Type B pancreatic cell (in vitro differentiated cells): ENCODE measurements at places on chromosomes 5 and 9. TPM values are rescaled to one million over a fixed set of nuclear protein-coding genes. Genes with fewer than 3 reads are reported as not detected.

DNA sequence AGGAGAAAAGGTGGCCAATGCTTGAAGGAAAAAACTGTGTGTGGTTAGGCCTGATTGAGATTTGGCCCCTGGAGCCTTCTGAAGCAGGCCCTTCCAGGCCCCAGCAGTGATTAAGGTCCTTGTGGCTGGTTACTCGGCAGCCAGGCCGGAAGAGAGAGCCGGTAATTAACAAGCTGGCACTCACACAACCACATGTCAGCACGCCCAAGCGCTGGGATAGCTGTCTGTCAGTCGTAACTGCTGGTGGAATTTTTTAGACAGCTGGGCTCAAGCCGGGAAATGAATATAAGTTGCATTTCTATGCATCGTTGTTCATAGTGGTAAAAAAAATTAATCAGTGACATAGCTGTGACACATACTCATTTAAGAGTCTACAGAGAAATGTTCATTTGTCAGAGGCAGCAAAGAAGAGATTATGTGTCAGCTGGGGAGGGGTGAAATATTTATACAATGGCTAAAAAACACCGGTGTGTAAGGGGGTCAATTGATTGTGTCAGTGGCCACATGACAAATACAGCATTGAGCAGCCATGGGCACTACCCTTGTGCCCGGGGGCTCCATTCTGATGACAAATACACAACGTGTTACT, 13.7 kb upstream of the ARAP3 start:
- peaks cover 9% of the 10 kb centered on the region for H3K4me1 ChIP-seq
- DNase-seq: no peak
- H3K4me3 ChIP-seq: no peak overlapping the region
- no peaks in the 10 kb centered on the region for H3K36me3 ChIP-seq
- H3K27ac ChIP-seq: peak overlapping the region; percentile 68
- peaks cover 84% of the 10 kb centered on the region for H3K27me3 ChIP-seq

IL13 gene
- total RNA-seq: not detected in 2 replicates

DNA sequence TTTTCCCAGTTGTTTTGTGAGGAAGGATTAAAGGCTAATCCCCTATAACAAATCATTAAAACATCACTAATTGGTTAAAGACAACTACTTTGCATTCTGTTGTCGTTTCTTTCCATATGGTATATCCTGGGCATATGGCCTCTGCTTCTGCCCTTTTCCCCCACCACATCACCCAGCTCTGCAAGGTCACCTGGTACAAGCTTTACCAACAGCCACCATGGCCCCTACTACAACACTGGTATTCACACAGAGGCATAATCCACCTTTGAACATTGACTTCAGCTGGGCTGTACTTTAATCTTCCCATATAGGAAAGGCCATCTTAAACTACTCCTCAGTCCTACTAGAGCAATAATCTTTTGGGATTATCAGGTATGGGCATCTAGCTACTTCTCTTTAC, 866.1 kb downstream of the TLE4 start:
- no peaks in the 10 kb centered on the region for H3K36me3 ChIP-seq
- no peaks in the 10 kb centered on the region for H3K4me1 ChIP-seq
- DNase-seq: no peak
- H3K4me3 ChIP-seq: no peak overlapping the region
- H3K27me3 ChIP-seq: peaks cover 21% of the 10 kb centered on the region

GRCh38 chr9:109705515-109705914, 74.5 kb upstream of the PALM2AKAP2 start:
- DNase-seq: no peak
- H3K27me3 ChIP-seq: peaks cover 12% of the 10 kb centered on the region
- no peaks in the 10 kb centered on the region for H3K36me3 ChIP-seq

KCNIP1 gene
- 1.2 and 5.3 TPM in 2 replicates for total RNA-seq

FREM1 gene
- total RNA-seq: 8.6 and 50.8 TPM in 2 replicates

- H3K36me3 ChIP-seq: no peaks in the 10 kb centered on the region
- H3K27ac ChIP-seq: no peak overlapping the region
- H3K27me3 ChIP-seq: peaks cover 35% of the 10 kb centered on the region
- H3K4me3 ChIP-seq: no peak overlapping the region
- H3K4me1 ChIP-seq: no peaks in the 10 kb centered on the region
Measured at GRCh38 chr9:114759512-114760341, 46.1 kb downstream of the TNFSF15 start.

GRCh38 chr5:150209099-150209635, 19.3 kb downstream of the SLC6A7 start:
- no peak for DNase-seq
- no peaks in the 10 kb centered on the region for H3K27me3 ChIP-seq
- H3K27ac ChIP-seq: no peak overlapping the region
- no peaks in the 10 kb centered on the region for H3K36me3 ChIP-seq

SHISAL2B gene
- 0.63 TPM in 1 of 2 replicates, not detected in the other for total RNA-seq

WNK2 gene
- total RNA-seq: 47.2 and 75.5 TPM in 2 replicates

DNA sequence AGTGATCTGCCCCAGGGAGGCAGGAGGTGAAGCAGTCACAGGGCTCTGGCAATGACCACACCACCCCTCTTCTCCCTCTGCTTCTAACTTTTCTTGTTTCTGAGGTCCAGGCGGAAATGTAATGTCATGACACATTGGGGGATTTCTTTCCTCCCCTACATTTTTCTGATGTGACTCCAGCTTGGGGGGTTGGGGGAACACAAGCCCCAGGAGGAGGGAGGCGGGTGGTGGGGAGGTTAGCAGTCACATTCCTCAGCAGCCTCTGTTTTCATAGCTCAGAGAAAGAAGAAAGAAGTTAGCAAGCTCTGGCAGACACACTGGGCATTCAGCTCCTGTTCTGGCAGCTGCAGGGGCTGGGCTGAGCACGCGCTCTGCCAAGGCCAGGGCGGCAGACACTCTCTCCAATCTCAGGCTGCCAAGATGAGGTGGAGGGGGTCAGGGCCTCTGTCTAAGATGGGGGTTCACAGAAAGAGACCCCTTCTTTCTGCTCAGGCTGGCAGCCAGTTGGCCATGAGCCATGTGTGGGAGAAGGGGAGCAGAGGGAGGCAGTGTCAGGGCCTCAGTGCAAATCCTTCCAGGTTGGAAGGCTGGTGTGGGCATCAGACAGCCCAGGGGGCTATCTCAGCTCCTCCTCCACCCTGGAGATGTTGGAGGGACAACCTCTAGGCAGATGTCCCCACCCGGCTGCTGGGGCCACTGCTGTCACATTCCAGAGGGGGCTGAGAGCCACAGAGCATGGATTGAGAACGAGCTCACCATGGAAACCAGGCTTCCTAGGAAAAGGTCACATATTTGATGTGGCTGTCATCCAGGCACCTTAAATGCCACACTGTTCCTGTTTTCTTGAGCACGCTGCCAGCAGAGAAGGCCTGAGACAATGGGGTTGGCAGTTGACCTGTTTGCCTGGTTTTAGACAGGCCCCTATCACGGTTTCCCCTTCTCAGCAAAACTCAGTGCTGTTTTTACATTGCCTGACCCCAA, 20.1 kb upstream of the PFDN1 start:
- H3K27ac ChIP-seq: no peak overlapping the region
- H3K36me3 ChIP-seq: no peaks in the 10 kb centered on the region
- no peak overlapping the region for H3K4me3 ChIP-seq
- no peak for DNase-seq
- no peaks in the 10 kb centered on the region for H3K27me3 ChIP-seq

DNA sequence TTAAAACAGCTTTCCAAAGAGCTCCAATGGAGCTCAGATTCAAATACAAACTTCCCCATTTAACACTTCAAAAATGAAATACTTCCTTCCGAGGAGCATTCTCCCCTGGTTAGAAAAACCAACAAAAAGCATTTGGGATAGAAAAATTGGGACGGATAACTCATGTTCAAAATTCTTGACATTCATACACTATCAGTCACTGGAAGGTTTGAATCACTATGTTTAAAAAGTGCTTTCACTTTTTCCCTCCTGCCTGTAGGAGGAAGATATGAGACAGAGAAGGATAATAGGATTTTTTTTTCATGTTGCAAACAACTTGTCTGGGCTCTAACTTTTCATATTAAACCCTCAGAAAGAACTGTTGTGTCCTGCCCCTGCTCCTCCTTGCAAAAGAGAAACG, 412.0 kb downstream of the ACTL7B start:
- DNase-seq: no peak
- H3K36me3 ChIP-seq: no peaks in the 10 kb centered on the region
- no peaks in the 10 kb centered on the region for H3K27me3 ChIP-seq
- H3K4me3 ChIP-seq: peak overlapping the region; percentile 66

DNA sequence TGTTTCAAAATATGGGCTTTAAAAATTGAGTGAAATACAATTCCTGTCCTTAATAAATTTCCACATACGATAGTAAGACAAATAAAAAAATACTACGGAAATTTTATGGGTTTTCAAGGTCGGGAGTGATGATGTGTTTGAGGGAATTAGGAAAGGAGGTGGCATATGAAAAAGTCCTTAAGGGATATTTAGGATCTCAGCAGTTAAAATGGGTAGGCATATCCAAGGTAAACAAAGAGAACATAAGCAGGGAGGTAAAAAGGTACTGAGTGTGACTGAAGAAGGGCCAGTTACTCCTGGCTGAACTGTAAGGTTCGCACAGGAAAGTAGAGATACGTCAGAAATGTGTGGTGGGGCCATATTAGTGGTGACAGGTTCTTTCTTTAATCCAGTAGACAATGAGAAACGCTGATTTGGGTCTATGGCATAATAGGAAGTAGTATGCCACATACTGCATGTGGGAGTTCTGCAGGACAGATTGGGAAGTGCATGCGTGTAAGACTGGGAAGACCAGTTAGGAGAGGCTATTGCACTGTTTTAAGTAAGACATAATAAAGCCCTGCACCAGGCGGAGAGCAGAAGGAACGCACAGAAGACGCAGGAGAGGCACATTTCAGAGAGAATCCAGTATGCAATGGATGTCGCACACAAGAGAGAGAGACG, 937 bp upstream of the HMGCR start:
- no peak overlapping the region for H3K27ac ChIP-seq
- peaks cover 7% of the 10 kb centered on the region for H3K36me3 ChIP-seq
- DNase-seq: no peak

DNA sequence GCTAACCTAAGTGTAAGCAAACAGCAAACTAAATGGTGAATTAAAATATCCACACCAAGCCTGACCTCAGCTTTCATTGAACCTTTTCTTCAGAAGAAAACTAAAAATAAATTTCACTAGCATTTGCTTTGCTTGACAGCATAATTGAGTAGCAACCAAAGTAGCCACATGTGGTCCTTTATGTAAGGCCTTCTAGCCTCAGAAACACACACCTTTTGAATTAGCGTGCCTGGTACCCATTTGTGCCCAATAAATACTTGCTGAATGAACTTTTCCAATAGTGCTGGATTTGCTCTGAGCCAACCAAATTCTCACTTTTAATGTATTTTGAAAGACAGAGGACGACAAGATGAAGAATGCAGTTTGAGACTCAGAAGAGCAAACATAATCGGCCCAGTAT, 2.1 kb upstream of the NIPBL start:
- DNase-seq: no peak
- peak overlapping the region; percentile 95 for H3K27ac ChIP-seq
- peaks cover 8% of the 10 kb centered on the region for H3K36me3 ChIP-seq

COL5A1 gene
- 16.1 and 112 TPM in 2 replicates for total RNA-seq

- no peak for DNase-seq
- no peaks in the 10 kb centered on the region for H3K27me3 ChIP-seq
- no peaks in the 10 kb centered on the region for H3K36me3 ChIP-seq
- no peak overlapping the region for H3K27ac ChIP-seq
- no peak overlapping the region for H3K4me3 ChIP-seq
Measured at GRCh38 chr9:95268681-95269080, 48.8 kb downstream of the FANCC start.

ZFP37 gene
- total RNA-seq: 3.6 and 7.4 TPM in 2 replicates

SPATA31C1 gene
- 0.07 TPM in 1 of 2 replicates, not detected in the other for total RNA-seq

HBEGF gene
- total RNA-seq: 4.7 and 4.9 TPM in 2 replicates

DNA sequence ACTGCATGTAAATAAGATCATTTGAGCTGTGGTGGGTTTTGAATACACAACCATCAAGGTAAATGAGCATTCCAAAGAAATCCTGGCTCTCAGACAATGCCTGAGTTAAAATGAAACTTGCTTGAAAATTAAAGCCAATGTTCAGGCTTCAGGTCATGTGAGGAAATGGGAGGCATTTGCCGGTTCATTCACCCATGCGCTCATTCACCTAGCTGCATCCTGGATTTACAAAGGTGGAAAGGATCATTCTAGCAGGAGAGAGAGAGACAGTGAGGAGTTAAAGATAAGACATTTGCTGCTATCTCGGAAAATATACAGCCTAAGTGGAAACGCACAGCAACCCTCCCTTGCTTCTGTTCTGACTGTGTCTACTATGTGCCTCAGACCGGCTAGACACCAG, 143.8 kb upstream of the KLF4 start:
- no peak overlapping the region for H3K4me3 ChIP-seq
- H3K27me3 ChIP-seq: peaks cover 9% of the 10 kb centered on the region
- no peaks in the 10 kb centered on the region for H3K36me3 ChIP-seq
- no peak for DNase-seq
- H3K4me1 ChIP-seq: peaks cover 43% of the 10 kb centered on the region

- H3K27me3 ChIP-seq: no peaks in the 10 kb centered on the region
- H3K36me3 ChIP-seq: peaks cover 22% of the 10 kb centered on the region
- H3K4me3 ChIP-seq: peak overlapping the region; percentile 97
- DNase-seq: no peak
- peak overlapping the region; percentile 24 for H3K27ac ChIP-seq
Measured at GRCh38 chr5:1801967-1802295, 724 bp downstream of the NDUFS6 start.

DNA sequence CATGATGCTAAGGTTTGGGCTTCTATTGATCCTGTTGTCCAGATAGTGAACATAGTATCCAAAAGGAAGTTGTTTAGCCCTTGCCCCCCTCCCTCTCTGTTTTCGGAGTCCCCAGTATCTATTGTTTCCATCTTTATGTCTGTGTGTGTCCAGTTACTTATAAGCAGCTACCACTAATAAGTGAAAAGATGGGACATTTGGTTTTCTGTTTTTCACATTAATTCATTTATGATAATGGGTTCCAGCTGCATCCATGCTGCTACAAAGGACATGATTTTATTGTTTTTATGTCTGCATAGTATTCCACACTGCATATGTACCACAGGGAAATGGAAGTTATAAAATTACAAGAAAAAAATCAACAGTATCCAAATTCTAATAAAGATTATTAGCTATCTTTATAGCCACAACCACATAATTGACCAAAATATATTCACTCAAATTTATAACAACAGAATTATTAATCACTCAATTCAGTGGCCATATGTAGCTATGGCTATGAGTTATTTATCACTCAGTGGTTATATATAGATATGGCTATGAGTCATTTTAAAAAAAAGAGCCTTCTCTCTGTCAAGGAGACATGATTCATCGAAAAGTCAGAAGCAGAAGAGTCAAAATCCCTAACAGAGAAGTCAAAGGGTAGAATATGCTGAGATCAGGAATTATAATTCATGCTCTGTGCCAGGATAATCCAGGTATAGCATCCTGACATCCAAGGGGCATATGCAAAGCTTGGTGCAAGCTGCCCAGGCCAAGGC, 367.5 kb downstream of the DEPDC1B start:
- H3K36me3 ChIP-seq: no peaks in the 10 kb centered on the region
- no peak overlapping the region for H3K4me3 ChIP-seq
- DNase-seq: no peak

DNA sequence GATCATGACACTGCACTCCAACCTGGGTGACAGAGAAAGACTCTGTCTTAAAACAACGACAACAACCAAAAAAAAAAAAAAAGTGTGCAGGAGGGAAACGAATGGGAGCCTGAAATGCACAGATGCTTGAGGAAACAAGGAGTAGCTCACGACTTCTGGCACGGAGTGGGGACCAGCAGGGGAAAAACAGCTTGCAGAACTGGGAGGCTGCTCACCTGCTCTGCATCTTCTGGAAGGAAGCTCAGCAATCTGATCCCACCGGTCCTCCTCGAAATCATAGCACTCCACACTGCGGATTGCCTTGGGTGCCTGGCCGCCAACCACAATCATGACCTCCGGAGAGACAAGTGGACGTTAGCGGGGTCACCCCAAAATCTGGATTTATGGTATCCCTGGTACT, 96.2 kb downstream of the KLHL3 start:
- H3K4me1 ChIP-seq: peaks cover 4% of the 10 kb centered on the region
- H3K27me3 ChIP-seq: no peaks in the 10 kb centered on the region
- DNase-seq: no peak

TSSK1B gene
- 0.12 and 0.24 TPM in 2 replicates for total RNA-seq

SYK gene
- 13.0 and 22.6 TPM in 2 replicates for total RNA-seq

IFNK gene
- not detected in 2 replicates for total RNA-seq
